ENCODE measurements at places on chromosomes 2 and 18.

DNA sequence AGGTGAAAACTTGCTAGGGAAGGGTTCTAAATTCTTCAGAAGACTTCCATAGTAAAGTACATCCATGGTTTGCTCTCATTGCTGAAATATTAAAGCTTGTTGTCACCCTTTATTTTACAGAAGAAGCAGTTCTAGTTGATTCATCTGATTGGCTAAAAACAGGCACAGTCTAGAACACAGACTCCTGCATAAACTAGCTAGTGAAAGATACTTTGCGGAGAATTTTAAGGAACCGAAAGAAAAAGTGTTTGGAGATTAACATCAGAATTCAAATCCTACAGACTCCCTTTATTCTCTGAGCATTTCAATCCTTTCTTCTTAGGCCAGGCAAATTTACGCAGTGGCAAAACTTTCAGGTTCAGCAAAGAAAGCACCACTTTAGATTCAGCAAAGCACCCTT is 1076.5 kb upstream of the ZEB2 start:
- no peak for DNase-seq

- no peak for DNase-seq
Measured at GRCh38 chr2:212426637-212427412, 111.8 kb downstream of the ERBB4 start.

DNA sequence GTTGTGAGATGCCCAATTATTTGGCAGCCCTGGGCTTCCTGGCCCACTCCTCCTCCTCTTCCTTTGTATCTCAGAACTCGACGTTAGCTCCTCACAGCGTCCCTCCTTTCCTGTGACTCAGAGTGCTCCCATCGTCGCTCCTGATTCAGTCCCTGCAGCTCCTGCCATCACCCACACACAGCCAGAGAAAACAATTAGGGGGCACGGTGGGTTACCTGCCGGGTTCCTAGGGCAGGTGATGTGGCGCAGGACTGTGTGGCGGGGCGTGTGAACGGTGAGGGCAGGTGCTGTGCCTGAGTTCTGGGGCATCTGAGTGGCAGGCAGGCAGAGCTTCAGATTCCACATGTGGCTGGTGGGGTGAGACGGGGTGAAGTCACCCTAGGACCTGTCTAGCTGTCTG is 42.6 kb downstream of the GLI2 start:
- peak; percentile 13 for DNase-seq

- no peak for DNase-seq
Measured at GRCh38 chr2:62854600-62855514, 149.3 kb downstream of the EHBP1 start.

- no peak for DNase-seq
Measured at GRCh38 chr18:51525453-51526225, 328.2 kb upstream of the MEX3C start.

DNA sequence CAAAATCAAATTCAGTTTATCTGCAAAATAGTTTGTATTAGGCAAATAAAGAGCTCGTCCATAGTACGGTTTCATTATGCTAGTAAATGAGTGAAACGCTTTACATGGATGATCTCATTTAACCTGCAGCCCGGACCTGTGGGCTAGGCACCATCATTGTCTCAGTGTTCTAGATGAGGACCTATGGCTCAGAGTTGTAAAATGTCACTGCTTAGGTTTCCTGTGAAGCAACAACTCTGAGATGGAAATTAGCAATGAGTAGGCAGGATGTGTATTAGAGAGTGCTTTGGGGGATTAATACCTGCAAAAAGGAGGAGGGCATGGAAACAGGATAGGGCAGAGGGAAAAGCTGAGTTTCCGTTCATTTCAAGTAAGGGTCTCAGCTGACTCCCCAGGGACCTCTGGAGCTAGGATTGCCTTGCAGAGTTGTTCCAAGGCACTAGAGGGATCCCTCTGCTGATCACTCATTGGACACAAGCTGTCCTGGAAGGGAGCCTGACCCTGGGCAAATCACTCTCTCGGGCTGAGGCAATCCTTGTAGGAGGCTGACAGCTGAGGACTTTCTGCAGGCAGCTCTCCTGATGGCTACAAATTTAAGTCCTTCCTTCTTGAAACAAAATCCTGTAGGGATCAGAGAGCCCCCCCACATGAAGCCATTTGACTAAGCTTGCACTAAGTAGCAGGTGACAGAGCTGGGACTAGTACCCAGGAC is 58.8 kb upstream of the SIX2 start:
- DNase-seq, result no peak

DNA sequence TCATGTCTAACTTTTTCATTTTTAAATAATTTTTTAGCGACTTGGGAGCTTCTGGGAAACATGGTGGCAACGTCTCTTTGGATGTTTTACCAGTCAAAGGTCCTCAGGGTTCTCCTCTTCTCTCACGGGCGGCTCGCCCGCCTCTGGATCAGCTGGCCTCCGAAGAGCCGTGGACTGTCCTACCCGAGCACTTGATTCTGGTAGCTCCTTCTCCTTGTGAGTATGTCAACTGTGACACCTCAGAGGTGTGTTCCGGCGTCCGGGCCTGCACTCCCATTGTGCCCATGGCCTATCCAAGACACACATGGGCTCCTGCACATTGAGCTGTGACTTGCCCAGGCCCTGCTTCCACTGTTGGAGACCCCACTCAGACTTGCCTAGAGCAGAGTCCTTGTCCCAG is 104.3 kb downstream of the CEP192 start:
- no peak for DNase-seq

GRCh38 chr18:57561261-57561660 is 25.2 kb downstream of the FECH start:
- no peak for DNase-seq

GRCh38 chr2:39506215-39506614 is 69.1 kb upstream of the MAP4K3 start:
- DNase-seq, result peak; percentile 55

- no peak for DNase-seq
Measured at GRCh38 chr2:156124458-156124857, 208.1 kb downstream of the NR4A2 start.

GRCh38 chr2:241489733-241490680 is 18.4 kb downstream of the STK25 start:
- DNase-seq, result no peak

- no peak for DNase-seq
Measured at GRCh38 chr18:8050616-8051329, 483.7 kb downstream of the PTPRM start.

GRCh38 chr18:61992285-61992684 is 99.5 kb upstream of the RNF152 start:
- peak; percentile 83 for DNase-seq

DNA sequence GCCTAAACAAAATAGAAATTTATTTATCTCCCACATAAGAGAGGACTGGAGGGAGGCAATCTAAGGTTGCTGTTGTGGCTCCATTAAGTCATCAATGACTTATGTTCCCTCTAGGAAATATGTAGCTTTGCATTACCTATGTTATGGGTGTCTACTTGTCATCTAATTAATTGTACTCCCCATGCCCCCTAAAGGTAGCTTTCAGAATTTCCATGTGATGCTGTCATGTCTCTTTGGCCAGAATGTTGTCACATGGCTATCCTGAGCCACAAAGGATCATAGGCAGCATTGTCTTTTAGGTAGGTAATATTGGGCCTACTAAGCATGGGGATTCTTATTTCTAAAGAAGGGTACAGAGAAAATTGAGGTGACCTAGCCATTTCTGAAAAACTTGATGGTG is 935.6 kb upstream of the FANCL start:
- no peak for DNase-seq

Data from kidney glomerular epithelial cell (primary cell).